ENCODE measurements at places on chromosomes 1 and 21. TPM values are rescaled to one million over a fixed set of nuclear protein-coding genes. Genes with fewer than 3 reads are reported as not detected.

The FCRL4 gene
- not detected for total RNA-seq

The CLCA4 gene
- total RNA-seq = 0.40 TPM

The FCER1G gene
- total RNA-seq = 20.9 TPM

The CFHR1 gene
- total RNA-seq = not detected

The BEND5 gene
- total RNA-seq = 1.9 TPM

The CFHR3 gene
- 0.32 TPM for total RNA-seq

The TAS1R2 gene
- not detected for total RNA-seq

The ZNF683 gene
- total RNA-seq = not detected

The RAB42 gene
- not detected for total RNA-seq

The APOBEC4 gene
- not detected for total RNA-seq

The LRRC38 gene
- not detected for total RNA-seq
